ENCODE measurements at places on chromosomes 5 and 9.

- no peak for DNase-seq
Observed at GRCh38 chr5:72908664-72909063, 47.2 kb upstream of the FCHO2 start.

- no peak for DNase-seq
Observed at GRCh38 chr9:77820293-77820954, 172.3 kb upstream of the GNA14 start.

GRCh38 chr5:166188501-166189325 is 2102.7 kb upstream of the WWC1 start:
- no peak for DNase-seq

GRCh38 chr9:110106661-110107060 is 101.3 kb downstream of the C9orf152 start:
- no peak for DNase-seq

- no peak for DNase-seq
Observed at GRCh38 chr5:40687321-40687720, 7.6 kb downstream of the PTGER4 start.

Data from activated CD4-positive, alpha-beta T cell treated with anti-CD3 and anti-CD28 coated beads for 1 hour (primary cell).